Fibroblast of gingiva (primary cell): ENCODE measurements at places on chromosomes 16 and 17.

GRCh38 chr17:63682441-63682840 is 17.5 kb downstream of the LIMD2 start:
- DNase-seq = no peak

GRCh38 chr17:79919164-79919585 is 79.9 kb upstream of the CBX4 start:
- peak; percentile 85 for DNase-seq

DNA sequence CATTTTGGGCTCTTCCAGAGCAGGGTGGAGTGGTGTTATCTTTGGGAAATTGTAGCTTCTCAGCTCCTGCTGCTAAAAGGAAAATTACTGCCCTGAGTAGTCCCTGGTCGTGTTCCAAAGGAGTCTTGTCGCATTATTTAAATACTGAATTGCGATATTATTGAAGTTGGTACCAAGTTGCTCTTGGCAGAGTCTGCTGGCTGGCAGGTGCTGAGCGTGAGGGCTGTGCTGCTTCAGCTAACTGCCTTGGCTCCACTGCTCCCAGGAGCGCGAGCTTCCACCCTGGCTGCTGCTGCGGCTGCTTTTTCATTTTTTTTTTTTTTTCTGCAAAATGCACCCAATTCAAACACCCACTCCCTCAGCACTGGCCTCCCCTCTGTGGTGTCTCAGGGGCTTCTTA is 289.8 kb downstream of the MAF start:
- no peak for DNase-seq

DNA sequence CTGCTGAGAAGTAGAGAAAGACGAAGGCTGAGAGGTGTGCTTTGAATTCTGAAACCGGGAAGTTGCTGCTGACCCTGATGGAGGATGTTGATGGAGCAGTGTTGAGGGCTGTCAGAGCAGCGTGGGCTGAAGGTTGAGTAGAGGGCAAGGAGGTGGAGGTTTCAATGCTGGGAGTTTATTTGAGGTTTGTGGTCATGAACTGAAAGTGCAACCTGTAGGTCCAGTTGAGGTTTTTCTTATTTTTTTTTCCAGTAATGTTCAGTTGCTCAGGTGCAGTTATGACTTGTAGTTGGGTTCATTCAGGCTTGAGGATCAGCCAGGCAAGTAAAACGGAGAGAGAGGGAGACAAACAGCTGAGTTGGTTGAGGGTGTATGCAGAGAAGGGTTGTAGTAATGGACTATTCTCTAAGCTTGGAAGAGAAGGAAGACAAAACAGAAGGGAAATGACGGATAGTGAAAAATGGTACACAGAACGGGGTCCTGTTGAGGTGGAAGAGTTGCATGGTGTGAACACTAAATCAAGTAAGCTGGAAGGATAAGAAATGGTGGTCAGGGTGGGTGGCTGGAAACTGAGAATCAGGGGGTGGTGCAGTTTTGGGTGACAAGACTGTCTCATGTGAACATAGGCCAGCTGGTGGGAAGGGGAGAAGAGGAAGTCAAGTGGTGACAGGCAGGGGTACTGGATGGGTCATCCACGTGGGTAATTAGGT is 8.7 kb upstream of the UBE2G1 start:
- no peak for DNase-seq

DNA sequence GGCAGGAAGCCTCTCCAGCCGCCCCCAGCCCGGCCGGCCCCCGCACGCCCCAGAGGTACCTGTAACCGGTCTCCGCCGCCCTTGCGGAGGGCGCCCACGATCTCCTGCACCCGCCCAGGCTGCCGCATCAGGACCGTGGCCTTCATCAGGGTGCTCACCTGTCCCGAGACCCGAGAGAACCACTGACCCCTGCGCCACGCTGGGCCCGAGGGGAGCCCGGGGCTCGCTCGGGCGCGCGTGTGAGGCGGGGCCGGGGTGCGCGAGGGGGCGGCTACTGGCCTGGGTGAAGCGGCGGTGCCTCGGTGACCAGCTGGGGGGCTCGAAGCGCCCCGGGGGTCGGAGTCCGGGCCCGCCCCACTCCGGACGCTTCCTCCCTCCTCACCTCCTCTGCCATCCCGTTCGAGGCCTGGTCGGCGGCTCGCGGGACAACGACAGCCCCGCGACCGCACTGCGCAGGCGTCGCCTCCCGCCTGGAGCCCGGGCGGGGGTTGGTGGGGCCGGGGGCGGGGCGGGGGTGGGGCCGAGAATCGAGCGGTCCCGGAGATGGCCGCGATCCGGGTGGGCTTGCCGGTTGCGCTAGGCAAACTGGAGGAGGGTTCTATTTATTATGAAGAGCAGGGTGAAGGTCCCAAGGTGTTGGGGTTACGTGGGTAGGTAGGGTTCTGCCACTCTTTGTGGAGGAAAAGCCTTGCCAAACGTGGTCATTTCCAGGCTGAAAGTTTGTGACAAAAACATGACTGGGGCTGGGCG is at the start of gene NT5C3B:
TSS of gene NT5C3B (minus strand) at position 433 of the 750 bp plus-strand sequence. CDS start at position 394, 39 bp downstream.
- peak; percentile 39 for DNase-seq

- no peak for DNase-seq
Observed at GRCh38 chr17:29021226-29021625, 15.4 kb upstream of the SEZ6 start.

GRCh38 chr17:7406235-7406825 is 1.3 kb upstream of the NLGN2 start:
- DNase-seq = no peak

GRCh38 chr17:40966848-40967247 is at the start of gene KRT39:
TSS of gene KRT39 (minus strand) at chr17:40966948. CDS start at chr17:40966856, 92 bp downstream.
- DNase-seq = no peak

DNA sequence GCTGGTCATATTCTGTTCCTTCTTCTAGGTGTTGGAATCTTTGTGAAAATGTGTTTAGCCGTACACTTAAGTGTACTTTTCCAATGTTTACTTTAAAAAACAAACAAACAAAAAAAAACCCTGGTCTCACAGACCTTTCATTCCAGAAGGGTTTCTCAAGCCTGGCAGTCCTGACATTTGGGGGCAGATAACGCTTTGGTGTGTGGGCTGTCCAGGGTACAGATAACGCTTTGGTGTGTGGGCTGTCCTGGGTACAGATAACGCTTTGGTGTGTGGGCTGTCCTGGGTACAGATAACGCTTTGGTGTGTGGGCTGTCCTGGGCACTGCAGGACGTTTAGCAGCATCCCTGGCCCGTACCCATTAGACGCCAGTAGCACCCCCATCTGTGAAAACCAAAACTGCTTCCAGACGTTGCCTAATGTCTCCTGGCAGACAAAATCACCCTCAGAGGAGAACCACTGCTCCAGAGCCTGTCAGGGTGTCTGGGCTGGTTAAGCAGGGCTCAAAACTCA is 15.2 kb upstream of the FLCN start:
- DNase-seq = no peak

DNA sequence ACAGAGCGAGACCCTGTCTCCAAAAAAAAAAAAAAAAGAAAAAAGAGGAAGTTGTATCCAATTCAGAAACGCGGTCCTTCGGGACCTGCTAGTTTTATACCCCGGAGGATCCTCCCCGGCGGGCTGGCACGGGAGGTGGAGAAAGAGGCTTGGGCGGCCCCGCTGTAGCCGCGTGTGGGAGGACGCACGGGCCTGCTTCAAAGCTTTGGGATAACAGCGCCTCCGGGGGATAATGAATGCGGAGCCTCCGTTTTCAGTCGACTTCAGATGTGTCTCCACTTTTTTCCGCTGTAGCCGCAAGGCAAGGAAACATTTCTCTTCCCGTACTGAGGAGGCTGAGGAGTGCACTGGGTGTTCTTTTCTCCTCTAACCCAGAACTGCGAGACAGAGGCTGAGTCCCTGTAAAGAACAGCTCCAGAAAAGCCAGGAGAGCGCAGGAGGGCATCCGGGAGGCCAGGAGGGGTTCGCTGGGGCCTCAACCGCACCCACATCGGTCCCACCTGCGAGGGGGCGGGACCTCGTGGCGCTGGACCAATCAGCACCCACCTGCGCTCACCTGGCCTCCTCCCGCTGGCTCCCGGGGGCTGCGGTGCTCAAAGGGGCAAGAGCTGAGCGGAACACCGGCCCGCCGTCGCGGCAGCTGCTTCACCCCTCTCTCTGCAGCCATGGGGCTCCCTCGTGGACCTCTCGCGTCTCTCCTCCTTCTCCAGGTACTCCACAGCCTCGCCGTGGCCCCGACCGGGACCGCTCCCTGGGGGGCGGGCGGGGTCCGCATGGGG is at the start of gene CDH3:
TSS of gene CDH3 (plus strand) at position 596 of the 779 bp plus-strand sequence. CDS start at position 666, 70 bp downstream.
- DNase-seq = no peak
